Upper lobe of right lung (tissue), 1 donor: ENCODE measurements at places on chromosomes 1 and 21. TPM values are rescaled to one million over a fixed set of nuclear protein-coding genes. Genes with fewer than 3 reads are reported as not detected.

RPTN gene
- total RNA-seq = not detected

RAB29 gene
- total RNA-seq = 24.7 TPM

TMPRSS3 gene
- total RNA-seq = 4.1 TPM

TFF3 gene
- total RNA-seq = 19.6 TPM

GBP6 gene
- total RNA-seq = 0.12 TPM

FCGR1A gene
- 40.9 TPM for total RNA-seq

CPLANE2 gene
- 11.7 TPM for total RNA-seq

GRCh38 chr1:200180821-200181220, 153.3 kb downstream of the NR5A2 start:
- no peak for DNase-seq

- peak; percentile 83 for DNase-seq
These were observed 31.9 kb downstream of the SLC1A7 start for GRCh38 chr1:53110370-53111072.

DNA sequence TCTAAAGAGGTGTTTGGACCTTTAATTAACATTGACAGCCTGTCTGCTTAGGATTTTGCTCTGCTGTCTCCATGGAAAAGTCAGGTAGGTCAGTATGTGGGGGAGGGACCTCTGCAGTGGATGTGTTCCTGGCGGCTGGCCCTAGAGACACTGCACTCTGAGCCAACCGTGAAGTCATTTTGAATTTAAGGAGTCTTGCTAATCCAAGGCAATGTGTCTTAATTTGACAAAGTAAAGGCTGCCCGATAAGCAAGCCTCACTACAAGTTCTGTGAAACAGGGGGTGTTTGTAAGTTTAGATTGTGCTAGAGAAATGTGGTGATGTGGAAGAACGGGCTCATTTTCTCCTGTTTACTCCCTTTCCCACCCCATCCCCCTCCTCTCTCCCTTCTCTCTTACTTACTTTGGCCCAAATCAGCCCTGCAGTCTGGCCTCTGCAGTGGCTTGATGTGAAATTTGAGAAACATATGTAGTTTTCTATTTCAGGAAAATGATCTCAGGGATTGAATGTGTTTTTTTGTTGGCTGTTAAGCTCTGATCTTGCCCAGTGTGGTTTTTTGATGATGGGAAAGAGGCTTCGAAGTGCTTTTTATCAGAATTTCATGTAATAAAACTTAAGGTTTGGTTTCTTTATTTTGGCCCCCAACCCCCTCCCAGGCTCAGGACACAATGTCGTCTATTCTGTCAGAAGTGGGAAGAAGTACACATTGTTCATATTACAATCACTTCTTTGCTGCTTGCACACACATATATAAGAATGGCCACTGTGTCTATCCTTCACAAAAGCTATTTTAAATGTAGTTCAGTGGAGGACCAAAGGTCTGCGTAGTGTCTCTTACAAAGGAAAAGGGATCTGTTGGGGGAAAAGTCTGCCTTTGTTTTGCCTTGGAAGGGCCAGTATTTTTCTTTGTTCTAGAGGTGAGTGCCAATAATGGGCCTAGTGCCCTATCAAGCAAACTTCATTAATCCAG, 96.6 kb downstream of the FGGY start:
- DNase-seq = no peak

DNA sequence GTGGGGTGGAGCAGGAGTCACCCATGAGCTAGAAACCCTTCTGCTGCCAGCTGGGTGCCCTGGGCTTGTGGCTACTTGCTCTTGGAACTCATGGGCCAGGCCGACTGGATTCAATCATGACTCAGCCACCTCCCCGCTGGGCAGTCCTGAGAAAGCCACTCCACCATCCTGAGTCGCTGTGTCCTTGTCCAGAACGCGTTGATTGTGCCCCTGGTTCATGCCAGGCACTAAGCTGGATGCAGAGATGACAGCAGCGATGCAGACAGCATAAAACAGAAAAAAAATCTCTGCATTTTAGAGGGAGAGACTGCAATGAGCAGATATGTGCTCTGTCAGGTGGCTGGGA, 10.6 kb downstream of the PADI1 start:
- no peak for DNase-seq

DNA sequence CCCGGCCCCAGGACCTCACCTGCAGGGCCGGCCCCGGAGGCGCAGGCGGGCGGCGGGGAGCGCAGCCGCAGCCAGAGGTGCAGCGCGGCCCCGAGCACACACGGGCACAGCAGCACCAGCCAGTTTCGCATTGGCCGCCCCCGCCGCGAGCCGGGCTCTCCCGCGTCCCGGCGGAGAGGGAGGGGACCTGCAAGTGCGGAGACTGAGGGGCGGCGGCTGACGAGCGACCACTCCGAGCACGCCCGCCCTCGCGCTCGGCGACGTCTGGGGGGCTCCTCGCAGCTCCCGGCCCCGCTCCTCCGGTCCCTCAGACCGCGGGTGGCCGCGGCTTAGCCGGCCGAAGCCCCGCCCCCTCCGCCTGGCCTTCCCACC, at the start of gene B3GALNT2:
TSS of gene B3GALNT2 (minus strand) at position 331 of the 372 bp plus-strand sequence. CDS start at position 131, 200 bp downstream.
- no peak for DNase-seq

- DNase-seq = no peak
These were observed 61.5 kb upstream of the GJA5 start for GRCh38 chr1:147821883-147822282.

GRCh38 chr21:42012344-42012743, 2.2 kb upstream of the ZBTB21 start:
- DNase-seq = no peak

GRCh38 chr1:19347533-19348172, 35.5 kb downstream of the SLC66A1 start:
- DNase-seq = no peak

DNA sequence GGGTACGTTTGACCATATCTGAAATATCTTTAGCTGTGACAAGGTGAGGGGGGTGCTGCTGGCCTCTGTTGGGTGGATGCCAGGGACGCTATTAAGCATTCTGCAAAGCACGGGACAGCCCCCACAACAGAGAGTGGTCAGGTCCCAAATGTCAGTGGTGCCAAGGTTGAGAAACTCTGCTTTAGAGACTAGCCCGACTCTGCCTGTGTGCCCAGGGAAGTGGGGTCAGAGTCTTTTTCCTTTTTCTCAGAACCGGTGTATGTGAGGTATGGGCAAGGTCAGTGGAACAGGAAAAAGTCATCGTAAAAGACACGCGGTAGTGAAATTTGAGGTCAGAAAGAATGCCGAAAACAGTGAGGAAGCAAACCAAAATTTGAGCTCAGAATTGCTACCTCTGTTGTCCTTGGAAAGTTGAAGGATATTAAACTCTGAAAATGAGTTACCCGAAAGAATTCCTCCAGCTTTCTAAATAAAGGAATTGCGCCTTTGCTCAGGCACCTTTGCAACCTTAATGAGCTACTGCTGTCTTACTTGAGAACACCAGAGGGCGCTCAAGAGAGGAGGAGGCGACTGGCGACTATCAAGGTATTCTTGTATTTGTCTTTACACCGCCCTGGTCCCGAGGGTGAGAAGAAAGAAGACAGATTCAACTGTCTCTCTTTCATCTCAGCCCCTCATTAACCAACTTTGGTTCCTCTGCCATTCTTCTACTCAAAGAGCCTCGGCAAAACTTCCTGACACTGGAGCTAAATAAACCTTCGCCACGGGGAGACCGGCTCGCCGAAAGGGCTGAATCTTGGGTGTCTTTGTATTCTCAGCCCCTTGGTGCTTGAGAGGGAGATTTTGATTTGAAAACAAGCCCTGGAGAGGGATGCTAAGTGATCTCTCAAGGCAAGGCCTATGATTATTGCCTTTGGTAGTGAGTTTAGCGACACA, 85.4 kb upstream of the OLIG2 start:
- no peak for DNase-seq

- DNase-seq = peak; percentile 95
These were observed at the start of gene SCYL3 for GRCh38 chr1:169893645-169894423. Gene SCYL3 (minus strand): TSS chr1:169893896. CDS start chr1:169888840, 5,056 bp downstream.
